ENCODE measurements at places on chromosomes 4 and X.

- DNase-seq: peak; percentile 0
Observed at GRCh38 chr4:153809307-153809706, 20.4 kb upstream of the SFRP2 start.

DNA sequence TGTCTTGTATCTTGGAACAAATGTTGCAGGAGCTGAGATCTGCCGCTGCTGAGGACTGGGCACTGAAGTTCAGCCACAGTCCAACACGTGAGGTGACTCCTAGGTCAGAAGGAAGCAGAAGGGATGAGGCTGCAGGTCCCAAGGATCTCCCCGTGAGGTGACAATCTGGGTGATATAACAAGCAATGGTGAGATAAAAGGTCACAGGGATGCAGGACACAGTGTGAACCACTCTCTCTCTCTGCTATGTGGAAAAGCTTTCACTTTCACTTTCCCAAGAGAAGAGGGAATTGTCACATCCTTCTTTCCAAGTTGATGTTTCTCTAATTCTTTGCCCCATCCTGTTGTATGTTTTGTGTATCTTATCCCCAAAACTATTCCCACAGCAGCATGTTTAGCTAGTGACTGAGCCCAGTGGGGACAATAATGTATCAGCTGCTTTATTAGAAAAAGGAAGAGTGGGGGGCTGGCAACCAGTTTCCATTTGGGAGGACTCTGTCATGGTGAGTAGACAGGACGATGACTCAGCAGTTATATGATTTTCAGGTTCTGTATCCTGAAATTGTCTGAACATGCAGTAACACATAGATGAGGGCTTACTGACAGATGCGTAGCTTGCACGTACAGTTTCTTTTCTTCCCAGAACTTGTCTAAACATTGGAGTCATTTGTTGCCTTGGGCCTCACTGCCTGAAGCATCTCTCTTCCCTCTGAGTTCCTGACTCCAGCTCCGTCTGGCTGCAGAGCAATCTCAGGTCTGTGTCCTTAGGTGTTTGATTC, 1415.8 kb upstream of the TENM3 start:
- DNase-seq: no peak

GRCh38 chr4:152516156-152516555, 19.7 kb downstream of the FBXW7 start:
- no peak for DNase-seq

- no peak for DNase-seq
Observed at GRCh38 chr4:125801373-125801772, 486.6 kb downstream of the FAT4 start.

DNA sequence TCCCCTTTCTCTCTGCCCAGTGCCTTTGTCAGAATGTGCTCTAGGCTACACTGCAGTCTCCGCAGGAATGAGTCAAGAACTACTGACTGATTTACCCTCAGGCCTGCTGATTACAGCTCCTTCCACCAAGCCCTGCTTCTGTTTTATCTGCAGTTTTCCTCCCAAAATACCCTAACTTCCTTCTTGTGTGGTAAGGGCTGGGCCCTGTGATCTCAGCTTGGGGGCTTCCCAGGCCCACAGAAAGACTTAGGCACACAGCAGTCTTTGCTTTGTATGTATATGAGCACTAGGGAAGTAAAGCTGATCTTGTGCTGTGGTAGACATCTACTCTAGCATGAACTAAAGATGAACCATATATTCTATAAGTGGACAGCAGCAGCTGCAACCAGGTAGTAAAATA, 18.8 kb downstream of the PAK3 start:
- DNase-seq: no peak

GRCh38 chr4:105709081-105709450, 482 bp downstream of the GSTCD start:
- no peak for DNase-seq

DNA sequence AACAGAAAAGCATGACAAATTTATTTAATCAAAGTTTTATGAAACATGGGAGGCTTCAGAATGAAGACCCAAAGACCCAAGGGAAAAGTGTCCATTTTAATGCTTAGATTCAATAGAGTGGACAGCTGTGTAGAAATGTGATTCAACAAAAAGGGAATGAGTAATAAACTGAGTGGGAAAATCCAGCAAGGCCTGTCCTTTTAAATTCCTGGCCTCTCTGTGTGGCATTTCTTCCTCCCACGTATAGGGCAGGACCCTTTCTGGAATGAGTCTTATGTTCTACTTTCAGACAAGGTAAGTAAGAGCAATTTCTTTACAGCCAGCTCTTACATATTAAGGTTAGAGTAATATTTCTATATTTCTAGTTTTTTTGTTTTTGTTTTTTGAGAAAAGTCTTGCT, 14.5 kb downstream of the AASDH start:
- DNase-seq: no peak

DNA sequence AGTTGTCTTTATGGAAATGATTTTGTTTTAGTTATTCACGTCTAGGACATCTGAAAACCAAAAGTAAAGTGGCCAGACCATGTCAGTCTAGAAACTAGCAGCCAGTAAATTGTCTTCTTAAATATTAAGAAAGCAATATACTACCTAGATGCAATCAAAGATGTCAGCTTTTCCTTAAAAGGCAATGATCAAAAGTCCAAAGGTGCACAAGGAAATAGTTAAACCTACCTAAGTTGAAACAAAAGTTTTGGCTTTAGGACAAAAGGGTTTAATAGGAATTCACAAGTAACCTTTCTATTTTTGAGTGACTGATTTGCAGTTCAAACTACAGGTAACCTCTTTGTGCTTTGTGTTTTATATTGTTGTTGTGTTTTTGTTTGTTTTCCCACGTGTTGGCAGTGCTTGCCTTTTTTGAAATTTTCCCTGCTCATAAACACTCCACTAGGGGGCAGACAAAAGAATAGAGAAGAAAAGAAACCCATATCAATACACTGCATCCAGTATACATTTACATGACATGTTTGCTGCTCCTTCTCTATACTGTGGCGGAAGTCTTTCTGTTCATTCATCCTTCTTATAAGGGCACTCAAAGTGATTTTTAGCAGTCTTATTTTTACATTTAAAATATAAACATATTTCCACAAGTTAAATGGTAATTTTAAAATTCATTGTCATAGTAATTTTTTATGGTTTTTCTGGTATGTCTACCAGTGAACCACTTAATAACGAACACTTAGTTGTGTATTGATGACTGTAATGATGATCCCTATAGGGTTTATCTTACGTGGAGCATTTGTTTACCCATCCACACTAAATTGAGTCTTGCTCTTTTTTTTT, 62.7 kb downstream of the GAB1 start:
- DNase-seq: no peak

DNA sequence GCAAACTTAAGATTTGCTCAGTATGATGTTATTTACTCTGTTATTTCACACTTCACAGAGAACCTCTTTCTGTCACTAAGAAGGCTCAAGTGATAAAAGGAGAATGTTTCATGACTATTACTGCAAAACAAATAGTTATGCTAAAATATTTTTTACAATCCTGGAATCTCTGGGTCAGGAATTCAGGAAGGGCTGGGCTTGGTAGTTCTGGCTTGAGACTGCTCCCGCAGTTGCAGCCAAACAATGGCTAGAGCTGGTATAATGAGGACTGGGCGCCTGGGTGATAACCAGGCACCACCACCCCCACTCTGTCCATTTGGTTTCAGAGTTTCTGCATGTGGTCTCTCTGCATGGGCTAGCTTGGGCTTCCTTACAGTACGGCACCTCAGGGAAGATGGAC, 28.7 kb upstream of the SPP1 start:
- no peak for DNase-seq

- no peak for DNase-seq
Observed at GRCh38 chr4:28686618-28687017, 1826.0 kb downstream of the STIM2 start.

- DNase-seq: no peak
Observed at GRCh38 chrX:154828016-154828408, 6.5 kb downstream of the SMIM9 start.

DNA sequence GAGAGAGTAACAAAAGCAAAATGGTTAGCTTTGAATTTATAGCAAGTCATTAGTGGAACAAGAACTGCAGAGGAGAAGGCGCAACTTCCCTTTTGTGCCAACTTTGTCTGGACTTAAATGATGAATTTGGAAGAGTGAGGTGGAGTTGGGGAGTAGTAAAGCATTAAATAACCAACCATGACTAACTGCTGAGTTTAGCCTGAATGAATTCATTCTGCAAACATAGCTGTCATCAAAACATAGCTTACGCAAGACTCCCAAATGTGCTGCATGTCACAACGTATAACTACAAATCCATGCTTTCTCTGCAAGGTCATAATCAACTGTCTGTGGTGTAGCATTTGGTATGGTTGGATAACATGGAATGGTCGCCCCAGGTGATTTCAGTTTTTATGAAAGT, 75.9 kb upstream of the RPL34 start:
- no peak for DNase-seq

DNA sequence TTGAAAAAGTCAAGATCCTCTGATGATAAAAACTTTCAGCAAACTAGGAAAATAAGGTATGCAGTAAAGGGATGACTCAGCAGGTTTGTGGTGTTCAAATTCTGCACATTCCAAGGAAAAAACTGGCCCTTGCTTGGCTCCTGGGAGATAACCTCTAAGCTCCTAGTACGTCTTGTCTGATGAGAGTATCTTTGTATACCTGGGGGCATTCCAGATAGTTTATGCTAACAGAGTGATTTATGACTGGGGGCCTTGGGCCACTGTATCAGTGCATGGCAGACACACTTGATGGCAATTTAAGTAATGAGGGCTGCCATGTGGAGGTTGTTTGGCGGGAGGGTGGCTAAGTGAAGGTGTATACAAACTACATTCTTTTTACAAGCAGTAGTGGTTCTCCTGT, 56.9 kb downstream of the NSG1 start:
- DNase-seq: no peak

- no peak for DNase-seq
Observed at GRCh38 chr4:103915224-103915869, 195.6 kb upstream of the TACR3 start.

DNA sequence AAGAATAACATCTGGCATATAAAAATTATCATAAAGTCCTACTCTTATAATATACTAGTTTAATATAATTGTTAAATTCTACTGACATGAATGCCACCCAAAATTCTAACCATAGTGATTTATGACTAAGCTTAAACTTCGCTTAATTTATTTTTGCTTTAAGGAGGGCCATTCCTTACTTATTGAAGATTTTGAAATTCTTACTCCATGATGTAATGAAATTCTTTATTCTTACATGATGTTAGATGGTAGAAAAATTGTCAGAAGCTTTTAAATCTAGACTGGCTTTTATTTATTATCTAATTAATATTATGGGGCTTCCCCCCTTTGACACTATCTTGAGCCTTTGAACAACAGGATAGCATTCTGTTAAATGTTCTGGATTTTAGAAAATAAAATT, 19.5 kb upstream of the SUPT20HL2 start:
- DNase-seq: no peak

GRCh38 chr4:44801384-44801783, 75.0 kb upstream of the GNPDA2 start:
- no peak for DNase-seq

DNA sequence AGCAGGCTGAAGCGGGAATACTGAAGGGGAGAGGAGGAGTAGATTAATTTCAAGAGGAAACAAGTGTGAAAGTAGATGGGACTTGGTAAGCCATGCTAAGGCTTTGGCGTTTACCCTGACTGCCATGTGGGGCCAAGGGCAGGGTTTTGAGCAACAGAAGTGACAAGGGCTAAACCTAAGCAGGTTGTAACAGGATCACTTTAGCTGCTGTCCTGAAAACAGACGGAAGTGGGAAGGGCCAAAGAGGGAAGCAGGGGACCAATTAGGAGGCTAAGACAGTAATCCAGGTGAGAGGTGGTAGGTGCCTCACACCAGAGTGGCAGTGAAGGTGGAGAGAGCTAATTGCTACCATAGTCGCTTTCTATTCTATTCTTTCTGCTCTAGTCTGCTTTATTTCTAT, 166.5 kb downstream of the PJA1 start:
- no peak for DNase-seq

GRCh38 chrX:13569479-13570260, at the start of gene EGFL6:
TSS of gene EGFL6 (plus strand) at chrX:13569601. CDS start at chrX:13569862, 261 bp downstream.
- no peak for DNase-seq

- no peak for DNase-seq
Observed at GRCh38 chr4:4415806-4416805, 29.2 kb downstream of the NSG1 start.

DNA sequence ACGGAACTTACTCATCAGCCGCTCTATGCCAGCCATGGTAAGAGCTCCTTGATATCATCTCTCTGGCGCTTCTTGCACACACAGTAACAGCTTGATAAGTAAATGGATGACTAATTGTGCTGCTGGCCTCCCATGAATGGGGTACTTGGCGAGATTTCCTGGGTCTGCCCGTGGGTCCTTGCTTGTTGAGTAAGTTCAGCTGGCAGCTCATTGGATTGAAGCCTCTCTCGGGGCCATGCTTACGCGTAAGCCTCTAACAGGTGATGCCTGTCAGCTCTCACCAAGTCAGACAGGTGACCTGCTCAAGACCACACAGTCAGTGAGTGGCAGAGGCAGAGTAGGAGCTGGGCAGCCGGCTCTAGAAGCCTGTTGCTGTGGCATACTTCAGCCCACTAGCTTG, 7.7 kb downstream of the NSG1 start:
- DNase-seq: no peak

GRCh38 chrX:53678667-53679066, 7.9 kb downstream of the HUWE1 start:
- no peak for DNase-seq

- no peak for DNase-seq
Observed at GRCh38 chr4:6972911-6973310, 63.3 kb downstream of the TBC1D14 start.

DNA sequence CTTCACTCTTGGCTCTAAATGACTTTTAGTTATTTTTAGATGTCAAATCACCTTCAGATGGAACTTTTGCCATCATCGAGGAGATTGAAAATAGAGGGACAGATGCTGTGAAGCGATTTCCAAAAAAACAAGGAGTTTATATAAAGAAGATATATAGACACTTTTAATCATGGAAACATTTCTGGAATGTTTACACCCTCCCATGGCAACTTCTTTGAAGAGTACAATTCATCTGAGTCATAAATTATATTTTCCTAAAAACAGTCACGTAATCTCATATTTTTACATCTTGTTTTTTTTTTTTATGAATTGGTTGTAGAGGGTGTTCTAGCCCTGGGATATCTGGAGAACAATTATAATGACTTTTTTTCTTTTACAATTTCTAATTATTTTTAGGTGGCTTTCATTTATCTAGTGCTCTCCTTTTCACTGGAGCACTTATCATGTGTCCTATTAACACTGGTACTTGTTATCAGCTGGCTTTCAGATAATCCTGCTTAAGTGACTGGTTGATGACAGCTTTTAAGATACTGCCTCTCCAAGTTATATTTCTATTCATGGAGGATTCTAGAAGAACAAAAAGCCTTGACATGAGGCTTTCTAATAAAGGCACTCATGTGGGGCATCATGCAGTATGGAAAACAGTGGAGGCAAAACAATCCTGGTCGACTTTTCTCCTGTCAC, 24.9 kb downstream of the PCDH7 start:
- no peak for DNase-seq

DNA sequence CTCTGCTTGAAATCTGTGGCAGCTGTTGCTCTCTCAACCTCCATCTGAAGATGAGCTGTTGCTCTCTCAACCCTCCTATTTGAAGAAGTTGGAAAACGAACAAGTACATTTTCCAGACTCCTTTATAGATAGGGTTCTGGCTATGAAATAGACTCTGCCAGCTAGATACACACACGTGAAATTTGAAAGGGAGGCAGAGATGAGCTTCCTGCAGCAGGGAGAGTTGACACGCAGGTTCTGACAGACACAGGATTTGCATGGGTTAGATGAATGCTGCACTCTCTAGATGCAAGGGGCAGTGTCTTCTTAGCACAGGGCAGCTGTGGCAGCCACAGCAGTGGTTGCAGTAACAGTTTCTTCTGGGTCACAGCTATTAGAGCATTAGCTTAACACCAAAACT, 8.0 kb upstream of the PYURF start:
- DNase-seq: no peak

GRCh38 chrX:74449322-74449936, 28.1 kb downstream of the SLC16A2 start:
- DNase-seq: no peak

All from stimulated activated naive CD4-positive, alpha-beta T cell treated with Interleukin-2 at 50 U/mL for 16 hours (primary cell).